ENCODE measurements at places on chromosomes 11 and 22. TPM values are rescaled to one million over a fixed set of nuclear protein-coding genes. Genes with fewer than 3 reads are reported as not detected.

Gene MIF
- total RNA-seq: 674 TPM

Gene PLCB3
- total RNA-seq: 61.1 TPM

Gene ASCL3
- total RNA-seq: not detected

Gene DCHS1
- 73.1 TPM for total RNA-seq

Gene PES1
- 110 TPM for total RNA-seq

Gene POLR3H
- total RNA-seq: 39.4 TPM

Gene NNMT
- total RNA-seq: 300 TPM

Gene MPZL3
- 7.0 TPM for total RNA-seq

All from endothelial cell of umbilical vein (primary cell).